ENCODE measurements at places on chromosomes 2 and 18.

DNA sequence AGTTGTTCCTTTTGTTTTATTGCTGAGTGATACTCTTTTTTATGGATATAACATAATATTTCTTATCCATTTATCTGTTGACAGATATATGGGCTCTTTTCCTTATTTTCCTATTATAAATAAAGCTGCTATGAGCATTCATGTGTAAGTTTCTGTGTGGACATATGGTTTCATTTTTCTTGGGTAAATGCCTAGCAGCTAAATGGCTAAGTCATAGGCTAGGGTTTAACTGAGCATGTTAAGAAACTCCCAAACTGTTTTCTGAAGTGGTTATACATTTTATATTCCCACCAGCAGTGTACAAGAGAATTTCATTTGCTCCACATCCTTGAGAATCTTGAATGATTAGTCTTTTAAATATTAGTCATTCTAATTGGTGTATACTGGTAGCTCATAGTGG, 786.6 kb upstream of the CDH2 start:
- no peak for DNase-seq

GRCh38 chr2:31823558-31823957, 187.2 kb downstream of the MEMO1 start:
- no peak for DNase-seq

GRCh38 chr2:54424555-54425163, 31.5 kb upstream of the SPTBN1 start:
- no peak for DNase-seq

GRCh38 chr18:3603421-3604234, 153.7 kb downstream of the TGIF1 start:
- no peak for DNase-seq

- no peak for DNase-seq
Observed at GRCh38 chr18:8020132-8020846, 453.2 kb downstream of the PTPRM start.

GRCh38 chr18:4119813-4120212, 335.3 kb downstream of the DLGAP1 start:
- no peak for DNase-seq

GRCh38 chr18:36744261-36744876, 84.4 kb downstream of the TPGS2 start:
- no peak for DNase-seq

DNA sequence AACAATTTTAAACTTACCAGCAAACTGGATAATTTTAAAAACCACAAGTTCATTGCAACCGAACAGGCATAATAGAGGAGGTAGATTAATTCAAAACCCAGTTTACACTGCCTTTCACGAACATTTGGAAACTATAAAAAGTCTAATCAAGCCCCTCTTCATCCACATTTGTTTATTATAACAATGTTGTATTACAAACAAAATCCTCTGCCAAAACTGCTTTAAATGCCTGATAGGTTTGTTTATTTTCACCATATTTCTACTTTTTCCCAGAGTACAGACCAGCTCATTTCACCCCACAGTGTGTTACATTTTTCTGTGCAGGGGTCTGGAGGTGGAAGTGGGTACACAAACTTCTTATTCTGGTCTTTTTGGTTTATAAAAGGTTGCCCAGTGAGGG, 184.2 kb downstream of the OSR1 start:
- no peak for DNase-seq

DNA sequence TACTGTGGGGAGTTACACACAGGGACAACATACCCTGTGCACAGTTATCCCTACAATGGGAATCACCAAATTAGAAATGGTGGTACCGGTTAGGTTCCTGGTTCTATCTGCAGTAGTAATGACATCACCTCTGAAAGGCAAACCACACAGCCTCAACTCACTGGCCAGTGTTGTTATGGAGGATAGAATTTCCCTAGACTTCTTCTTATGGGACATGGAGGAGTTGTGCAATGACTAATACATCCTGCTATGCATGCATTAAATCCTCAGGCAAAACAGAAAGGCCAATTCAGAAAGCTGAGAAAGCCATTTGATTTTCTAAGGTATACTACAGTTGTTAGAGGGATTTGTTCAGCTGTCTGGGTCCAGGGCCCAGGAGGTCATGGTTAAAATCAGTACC, 439.3 kb downstream of the TMX3 start:
- no peak for DNase-seq

DNA sequence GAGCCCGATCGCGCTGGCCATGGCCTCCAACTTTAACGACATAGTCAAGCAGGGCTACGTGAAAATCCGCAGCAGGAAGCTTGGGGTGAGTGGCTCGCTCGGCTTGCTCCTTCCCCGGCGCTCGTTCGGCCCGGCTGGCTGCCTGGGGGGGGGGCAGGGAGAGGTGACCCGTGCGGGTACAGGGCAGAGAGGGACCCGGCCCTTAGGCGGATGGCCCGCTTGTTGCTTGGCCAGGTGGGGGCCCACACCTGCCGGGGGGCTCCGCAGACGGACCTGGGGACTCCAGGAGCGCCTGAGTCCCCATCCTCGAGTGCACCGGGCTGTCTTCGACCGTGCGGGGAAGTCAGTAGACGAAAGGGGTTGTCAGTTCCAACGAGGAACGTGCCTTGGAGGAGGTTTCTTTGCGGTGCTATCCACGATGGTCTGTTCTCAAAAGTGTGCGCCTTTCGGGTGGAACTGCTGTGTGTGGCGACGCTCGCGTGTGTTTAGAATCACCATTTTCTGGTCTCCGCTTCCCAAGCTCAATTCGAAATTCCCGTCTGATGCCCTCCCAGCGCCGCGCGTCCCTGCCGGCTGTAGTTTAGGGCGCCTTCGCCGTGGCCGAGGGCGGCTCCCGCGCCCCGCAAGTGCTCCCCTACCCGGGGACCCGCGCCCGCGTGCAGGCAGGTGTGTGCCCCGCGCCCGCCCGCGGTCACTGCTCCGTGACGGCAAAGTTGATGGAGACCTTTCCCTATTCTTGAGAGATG, 711 bp downstream of the DOK6 start:
- no peak for DNase-seq

DNA sequence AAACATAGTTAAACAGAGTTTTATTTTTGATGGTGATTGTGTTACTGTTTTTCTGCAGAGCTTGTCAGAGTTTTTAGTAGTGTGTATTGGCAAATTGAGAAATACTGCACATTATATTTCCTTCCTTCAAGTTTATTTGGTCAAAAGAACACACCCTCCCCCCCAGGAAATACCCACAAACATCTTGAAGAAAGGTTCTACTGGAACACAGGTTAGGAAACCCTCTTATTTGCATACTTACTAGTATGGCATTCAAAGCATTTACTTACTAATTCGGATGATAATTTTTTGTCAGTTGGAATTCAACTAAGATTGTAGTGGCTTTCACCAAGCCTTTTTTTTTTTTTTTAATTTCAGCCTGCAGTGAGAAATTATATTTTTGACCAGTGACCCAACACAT, 9.1 kb downstream of the CAB39 start:
- no peak for DNase-seq

- no peak for DNase-seq
Observed at GRCh38 chr2:238137885-238138284, 583 bp upstream of the KLHL30 start.

- no peak for DNase-seq
Observed at GRCh38 chr2:85470850-85471800, 52.6 kb downstream of the SH2D6 start.

DNA sequence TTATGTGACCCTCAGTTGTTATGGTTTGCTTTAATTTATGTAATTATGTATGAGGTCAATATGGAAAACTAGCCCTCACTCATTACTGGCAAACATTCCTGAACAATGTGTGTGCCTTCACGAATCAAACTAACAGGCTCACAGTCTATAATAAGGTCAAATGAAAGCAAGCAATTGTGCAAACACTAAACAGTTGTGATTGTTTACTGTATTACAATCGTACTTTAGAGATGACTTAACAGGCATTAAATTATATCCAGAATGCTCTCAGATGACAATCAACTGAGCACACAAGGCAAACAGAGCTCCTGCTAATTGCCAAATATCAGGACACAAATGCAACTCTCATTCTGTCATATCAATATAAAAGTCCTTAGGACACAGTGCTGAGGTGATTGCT, 29.5 kb downstream of the COL5A2 start:
- DNase-seq: no peak

GRCh38 chr2:71791501-71792135, 338.3 kb downstream of the DYSF start:
- no peak for DNase-seq

DNA sequence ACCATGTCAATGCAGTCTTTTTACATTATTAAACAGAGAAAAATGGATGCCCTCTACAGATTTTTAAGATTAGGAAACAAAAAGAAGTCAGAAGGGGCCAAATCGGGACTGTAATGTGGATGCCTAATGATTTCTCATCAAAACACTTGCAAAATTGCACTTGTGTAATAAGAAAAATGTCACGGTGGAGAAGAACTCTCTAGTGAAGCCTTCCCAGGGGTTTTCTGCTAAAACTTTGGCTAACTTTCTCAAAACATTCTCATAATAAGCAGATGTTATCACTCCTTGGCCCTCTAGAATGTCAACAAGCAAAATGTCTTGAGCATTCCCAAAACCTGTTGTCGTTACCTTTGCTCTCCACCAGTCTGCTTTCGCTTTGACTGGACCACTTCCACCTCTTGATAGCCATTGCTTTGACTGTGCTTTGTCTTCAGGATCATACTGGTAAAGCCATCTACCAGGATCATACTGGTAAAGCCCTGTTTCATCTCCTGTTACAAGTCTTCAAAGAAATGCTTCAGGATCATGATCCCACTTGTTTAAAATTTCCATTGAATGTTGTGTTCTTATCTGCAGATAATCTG, 226.8 kb downstream of the TNS1 start:
- DNase-seq: no peak

DNA sequence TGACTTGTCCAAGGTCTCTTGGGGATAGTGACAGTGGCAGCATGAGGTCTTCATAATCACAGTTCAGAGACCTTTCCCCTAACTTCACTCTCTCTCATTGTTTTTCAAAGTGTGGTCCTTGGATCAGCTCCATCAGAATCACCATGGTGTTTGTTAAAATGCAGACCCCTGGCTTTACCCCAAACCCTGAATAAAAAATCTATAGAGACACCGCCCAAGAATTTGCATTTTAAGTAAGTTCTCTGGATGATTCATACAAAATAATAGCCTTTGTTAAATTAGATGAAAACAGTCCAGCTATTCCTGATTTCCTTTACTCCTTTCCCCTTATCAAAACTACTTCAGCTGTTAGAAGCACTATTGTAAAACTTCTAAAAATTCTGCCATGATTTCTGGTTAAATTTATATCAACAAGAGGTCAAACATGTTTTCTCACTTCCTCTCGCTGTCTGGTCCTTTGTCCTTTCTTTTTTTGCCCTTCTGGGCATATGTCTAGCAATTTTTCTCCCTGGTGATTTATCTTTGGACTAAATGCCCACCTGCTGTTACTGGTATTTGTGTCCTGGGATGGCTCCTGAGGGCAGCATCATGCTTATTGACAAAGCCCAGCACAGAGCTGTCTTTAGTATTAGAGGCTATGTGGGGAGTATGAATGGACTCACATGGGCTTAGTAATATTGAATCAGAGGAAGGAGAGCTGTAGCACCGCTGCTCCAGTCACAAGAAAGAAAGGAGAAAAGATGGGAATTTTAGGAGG, 63.4 kb downstream of the LHCGR start:
- no peak for DNase-seq

GRCh38 chr2:106097038-106098000, 96.8 kb downstream of the UXS1 start:
- DNase-seq: no peak

GRCh38 chr2:147567136-147567535, 277.7 kb upstream of the ACVR2A start:
- no peak for DNase-seq

- DNase-seq: no peak
Observed at GRCh38 chr18:11674119-11674518, 14.9 kb upstream of the GNAL start.

GRCh38 chr2:110832740-110833139, 100.4 kb downstream of the ACOXL start:
- DNase-seq: no peak

- no peak for DNase-seq
Observed at GRCh38 chr18:1253827-1254226, 349.2 kb downstream of the ADCYAP1 start.

DNA sequence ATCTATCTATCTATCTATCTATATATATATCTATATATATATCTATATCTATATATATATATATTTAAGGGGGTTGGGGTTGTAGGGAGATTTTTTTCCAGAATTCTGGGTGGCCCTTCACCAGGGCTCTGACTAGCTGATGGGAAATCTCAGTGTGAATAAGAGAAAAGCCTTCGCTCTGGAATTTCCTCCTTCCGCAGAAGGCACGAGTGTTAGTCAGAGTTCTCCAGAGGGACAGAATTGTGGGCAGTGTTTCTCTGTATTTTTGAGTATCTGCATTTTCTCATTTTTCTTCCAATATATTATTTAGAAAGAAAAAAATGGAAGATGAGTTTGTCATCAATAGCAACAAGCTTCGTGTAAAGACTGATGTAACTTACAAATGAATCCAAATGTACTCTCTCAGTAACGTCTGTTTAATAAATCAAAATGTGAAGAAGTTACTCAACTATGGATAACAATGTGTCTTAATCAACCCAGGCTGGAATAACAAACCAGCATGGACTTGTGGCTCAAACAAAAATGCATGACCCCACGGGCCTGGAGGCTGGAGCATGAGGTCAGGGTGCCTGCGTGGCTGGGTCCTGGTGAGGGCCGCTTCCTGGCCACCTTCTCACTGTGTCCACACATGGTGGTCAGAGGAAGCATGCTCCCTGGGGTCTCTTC, 10.6 kb upstream of the SNTG2 start:
- no peak for DNase-seq

DNA sequence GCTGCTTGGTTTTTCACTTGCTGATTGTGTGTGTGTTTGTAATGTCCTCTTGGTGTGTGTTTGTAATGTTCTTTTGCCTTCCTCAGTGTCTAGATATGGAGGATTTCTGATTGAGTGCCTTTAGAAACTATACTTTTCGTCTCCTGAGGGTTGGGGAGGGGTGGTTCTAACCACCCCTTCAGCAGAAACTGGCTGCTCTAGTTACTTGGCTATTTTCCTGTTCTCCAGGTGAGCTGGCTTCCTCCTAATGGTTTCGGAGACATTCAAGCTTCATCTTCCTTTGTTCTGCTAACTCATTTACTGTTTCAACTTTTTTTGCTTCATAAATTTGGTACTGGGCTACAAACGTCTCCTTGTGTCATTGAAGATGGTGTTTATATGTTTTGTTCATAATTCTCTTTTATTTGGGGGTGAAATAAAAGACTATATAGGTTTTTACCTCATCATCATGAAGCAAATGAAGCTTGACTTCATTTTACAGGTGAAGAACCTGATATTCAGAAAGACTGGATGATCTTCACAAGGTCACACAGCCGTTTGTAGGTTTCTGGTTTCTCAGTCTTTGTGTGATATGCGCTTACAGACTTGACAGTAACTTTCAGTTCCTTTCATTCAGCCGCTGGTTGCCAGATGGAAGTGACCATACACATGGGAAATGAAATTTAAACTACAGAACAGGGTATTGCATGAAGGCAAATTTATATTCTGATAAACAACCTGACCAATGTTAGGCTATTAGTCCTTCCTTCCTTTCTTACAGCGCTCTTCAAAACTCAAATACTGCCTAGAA, 238.5 kb downstream of the GALR1 start:
- no peak for DNase-seq

GRCh38 chr2:149926149-149926548, 338.6 kb upstream of the MMADHC start:
- DNase-seq: no peak

GRCh38 chr2:6968319-6969100, 51.3 kb downstream of the RNF144A start:
- DNase-seq: no peak
